ENCODE measurements at places on chromosomes 13 and 19.

DNA sequence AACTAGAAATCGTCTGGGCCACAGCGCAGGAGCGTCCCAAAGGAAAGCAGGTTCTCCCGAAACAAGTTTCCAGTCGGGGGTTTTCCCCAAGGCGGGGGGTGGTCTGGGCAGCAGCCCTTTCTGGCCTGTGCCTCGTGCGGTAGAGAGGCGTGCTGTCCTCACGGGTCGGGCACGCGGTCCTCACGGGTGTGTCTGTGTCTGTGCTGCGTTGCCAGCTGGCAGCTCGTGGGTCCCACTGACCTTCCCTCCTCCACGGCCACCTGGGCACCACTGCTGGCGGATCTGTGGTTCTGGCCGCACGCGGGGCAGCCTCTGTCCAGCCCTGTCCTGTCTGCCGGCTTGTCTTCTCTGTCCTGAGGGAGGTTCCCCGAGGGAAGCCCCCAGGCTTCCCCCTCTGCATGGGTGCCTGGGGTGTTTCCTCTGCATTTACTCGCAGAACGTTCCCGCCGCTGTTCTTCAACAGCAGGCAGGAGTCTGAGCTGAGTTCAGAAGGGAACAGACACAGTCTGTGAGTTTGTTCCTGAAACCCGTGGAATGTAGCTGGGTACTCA, 98.2 kb upstream of the MCF2L start:
- peak; percentile 67 for DNase-seq

DNA sequence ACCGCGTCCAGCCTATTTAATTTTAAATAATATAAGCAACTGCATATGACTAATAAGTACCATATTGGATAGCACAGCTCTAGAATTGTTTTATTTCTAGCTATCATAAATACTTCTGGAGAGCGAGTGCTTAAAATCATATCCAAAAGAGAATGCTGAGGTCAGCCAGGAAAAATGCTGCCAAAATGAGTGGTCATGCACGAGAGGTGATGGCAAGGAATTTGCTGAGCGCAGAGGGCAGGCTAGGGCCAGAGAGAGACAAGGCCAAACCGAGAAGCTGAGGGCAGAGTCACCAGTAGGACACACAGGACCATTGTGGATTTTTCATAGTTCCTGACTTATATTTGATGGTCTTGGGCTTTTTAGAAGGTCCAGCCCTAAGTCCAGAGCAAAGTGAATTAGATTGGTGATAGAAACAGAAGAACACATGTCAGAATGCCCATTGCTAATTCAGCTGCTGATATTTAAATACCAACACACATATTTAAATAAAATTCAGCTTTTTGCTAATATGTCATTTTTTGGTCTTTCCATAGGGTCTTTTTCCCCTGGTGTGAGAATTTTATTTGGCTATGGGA, 33.6 kb upstream of the UBL3 start:
- no peak for DNase-seq

- DNase-seq: no peak
Observed at GRCh38 chr13:47845981-47846380, 155.1 kb downstream of the SUCLA2 start.

- DNase-seq: peak; percentile 91
Observed at GRCh38 chr13:30870049-30870884, 35.8 kb upstream of the MEDAG start.

DNA sequence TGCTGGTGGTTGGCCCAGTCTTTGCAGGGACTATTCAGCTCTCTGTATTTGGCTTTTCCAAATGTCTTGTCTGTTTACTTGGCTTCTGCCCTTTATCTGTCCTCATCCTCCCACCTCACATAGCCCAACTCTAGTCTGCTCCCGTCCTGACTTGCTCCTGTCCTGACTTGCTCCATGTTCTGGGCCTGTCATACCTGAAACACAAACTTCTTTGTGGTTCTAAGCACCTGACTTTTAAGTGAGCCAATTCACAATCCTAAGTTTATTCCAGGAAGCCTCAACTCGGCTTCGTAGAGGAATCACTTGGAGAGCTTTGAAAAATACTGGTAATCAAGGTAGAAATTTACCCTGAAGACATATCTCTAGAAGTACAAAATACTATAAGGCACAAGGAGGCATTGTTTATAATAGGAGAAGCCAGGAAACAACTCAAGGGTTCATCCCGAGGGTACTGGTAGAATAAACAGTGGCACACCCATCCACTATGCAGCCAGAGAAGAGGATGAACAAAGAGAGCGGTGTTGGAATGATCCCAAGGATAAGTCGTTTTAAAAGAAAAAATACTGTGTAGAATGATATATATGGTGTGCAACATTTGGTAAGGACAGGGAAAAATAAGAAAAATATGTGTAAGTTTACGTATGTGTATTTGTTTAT, 284.5 kb downstream of the FGF14 start:
- DNase-seq: no peak

DNA sequence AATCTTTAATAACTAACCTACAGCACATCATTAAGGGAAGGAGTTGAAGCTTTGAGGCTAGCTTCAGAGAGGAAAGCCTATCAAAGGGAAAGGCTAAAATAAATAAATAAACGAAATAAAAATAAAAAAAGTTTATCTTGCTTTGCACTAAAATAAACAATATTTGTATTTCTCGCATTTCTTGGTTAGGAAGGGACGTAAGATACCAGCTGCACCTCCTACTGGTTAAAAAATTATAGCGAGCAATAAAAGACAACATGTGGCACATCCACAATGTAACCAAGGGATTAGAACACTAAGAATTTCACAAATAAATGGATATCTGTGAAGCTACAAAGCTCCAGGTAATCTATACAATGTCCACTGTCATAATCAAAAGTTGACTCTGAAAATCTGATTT, 194.5 kb downstream of the DACH1 start:
- no peak for DNase-seq

DNA sequence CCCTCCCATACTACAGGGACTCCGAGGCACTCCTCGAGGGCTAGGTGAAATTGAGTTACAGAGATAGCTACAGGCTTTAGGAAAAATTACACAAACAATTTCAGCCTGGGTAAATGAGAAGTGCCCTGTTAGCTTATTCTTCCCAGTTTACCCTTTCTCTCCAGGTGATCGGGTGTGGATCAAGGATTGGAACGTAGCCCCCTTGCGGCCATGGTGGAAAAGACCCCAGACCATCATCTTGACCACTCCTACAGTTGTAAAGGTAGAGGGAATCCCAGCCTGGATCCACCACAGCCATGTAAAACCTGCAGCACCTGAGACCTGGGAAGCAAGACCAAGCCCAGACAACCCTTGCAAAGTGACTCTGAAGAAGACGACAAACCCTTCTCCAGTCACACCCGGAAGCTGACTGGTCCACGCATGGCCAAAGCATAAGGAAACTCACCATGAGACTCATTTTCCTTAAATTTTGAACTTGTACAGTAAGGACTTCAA, 600.6 kb downstream of the UQCRFS1 start:
- no peak for DNase-seq

- no peak for DNase-seq
Observed at GRCh38 chr19:53871454-53871853, 3.8 kb downstream of the MYADM start.

DNA sequence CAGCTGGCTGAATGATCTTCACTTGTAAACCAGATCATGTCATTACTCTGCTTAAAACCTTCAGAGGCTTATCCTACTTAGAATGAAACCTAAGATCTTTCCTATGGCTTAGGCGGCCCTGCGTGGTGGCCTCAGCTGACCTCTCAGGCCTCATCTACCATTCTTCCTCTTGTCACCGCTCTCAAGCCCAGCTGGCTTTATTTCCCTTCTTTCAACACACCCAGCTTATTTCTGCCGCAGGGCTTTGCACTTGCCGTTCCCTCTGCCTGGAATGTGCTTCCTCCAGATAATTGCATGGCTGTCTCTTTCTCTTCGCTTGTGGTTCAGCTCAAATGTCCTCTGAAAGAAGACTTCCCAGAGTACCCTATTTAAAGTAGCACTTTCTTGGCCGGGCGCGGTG, 3.6 kb upstream of the ASF1B start:
- DNase-seq: no peak

- no peak for DNase-seq
Observed at GRCh38 chr13:102580552-102581169, 16.1 kb upstream of the TPP2 start.

DNA sequence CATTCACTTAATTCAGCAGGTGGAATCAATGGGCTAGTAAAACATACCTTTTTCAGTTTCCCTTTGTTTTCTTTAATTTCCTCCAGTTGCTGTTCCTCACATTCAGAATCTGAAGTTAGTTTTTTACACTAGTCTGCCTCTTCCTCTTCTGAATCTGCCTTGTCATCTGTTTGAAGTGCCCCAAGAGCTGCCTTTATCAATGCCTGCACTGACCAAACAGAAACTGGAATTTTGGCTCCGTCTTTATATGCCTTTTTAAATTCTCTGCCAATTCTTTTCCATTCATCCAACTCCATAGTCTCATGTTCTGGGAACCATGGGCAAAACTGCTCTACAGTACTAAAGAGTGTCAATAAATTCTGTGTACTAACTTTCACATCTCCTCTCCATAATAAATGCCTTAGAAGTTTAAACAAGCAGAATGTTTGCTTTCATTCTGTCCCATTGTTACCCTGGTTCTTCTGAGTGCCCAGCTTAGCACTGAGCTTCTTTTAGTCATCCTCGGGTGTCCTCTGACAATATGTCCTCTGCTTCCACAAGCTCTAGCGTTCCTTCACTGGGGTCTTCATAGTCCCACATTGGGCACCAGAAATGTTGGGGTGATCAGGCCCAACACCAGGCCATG, 154.2 kb downstream of the ZNF486 start:
- DNase-seq: no peak

DNA sequence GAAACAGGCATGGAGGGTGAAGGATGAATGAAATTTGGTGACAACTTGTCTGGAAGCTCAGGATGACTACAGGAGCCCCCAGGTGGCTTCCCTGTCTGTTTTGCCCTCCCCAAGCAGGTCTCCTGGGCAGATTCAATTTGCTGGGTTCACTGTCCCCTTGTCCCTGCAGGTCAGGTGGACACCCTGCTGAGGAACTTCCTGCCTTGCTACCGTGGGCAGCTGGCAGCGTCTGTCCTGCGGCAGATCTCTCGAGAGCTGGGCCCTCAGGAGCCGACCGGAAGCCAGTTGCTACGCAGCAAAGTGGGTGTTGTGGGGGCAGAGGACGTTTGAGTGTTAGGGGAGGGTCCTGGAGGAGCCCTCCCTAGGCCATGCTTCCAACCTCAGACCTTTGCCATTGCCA, 19.1 kb downstream of the PGLS start:
- DNase-seq: no peak

GRCh38 chr13:48411841-48412531, 927 bp downstream of the LPAR6 start:
- no peak for DNase-seq

DNA sequence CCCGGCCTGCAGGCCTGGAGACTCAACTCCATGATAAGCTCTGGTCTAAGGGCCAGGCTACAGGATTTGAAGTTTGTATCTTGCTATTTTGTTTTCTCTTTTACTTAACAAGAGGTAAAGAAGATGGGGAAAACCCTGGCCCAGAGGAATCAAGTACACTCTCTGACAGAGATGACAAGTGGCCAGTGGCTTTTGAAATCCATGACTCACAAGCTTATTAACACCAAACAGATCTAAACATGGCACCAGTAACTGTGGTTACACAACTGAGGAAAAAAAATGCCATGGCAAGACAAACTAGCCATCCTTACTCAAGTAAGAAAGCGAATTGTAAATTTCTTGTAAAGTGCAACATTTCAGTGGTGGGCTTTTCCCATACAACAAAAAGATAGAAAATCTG, 72.6 kb upstream of the SERTM1 start:
- no peak for DNase-seq

DNA sequence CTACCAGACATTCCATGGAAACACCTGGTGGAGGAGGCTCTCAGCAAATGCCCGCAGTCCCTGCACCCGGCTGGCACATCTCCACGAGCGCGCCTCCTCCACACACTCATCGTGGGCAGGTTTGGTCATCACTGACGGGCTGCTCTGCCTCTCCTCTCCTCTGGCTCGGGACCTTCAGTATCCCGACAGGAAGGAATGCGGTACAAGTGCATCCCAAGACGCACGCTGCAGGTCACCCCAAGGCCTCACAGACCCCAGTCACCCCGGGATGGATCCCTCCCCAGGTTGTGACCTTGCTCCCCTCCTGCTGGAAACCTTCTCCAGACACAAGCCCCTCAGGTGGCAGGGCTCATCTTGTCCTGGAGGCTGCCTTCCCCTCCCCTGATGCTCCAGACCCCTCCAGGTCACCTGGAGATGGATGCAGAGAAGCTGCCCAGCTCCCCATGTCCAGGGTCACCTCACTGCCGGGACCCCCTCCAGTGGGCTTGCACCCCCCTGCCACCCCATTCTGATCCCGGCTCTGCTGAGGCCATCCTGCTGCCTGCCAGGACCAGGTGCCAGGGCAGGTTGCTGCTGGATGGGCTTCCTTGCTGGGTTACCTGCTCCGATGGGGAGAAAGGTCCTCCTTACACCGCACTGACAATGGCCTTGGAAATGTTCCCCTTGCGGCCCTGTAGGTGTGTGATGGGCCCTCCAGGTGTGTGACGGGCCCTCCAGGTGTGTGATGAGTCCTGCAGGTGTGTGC, 29.9 kb downstream of the C13orf46 start:
- no peak for DNase-seq

DNA sequence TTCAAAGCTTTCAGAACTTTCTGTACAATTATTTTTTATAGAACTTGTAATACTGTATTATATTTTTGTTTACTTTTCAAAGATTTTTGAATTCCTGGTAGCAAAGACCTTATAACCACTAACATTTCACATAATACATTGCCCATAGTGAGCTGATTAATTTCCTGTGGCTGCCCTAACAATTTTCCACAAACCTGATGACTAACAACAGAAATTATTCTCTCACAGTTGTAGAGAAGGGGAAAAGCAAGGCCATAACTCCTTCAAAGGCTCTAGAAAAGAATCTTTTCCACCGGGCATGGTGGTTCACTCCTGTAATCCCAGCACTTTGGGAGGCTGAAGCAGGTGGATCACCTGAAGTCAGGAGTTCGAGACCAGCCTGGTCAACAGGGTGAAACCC, 19.1 kb downstream of the KLF12 start:
- no peak for DNase-seq

GRCh38 chr19:50794876-50795663, 4.9 kb downstream of the ACP4 start:
- DNase-seq: no peak

DNA sequence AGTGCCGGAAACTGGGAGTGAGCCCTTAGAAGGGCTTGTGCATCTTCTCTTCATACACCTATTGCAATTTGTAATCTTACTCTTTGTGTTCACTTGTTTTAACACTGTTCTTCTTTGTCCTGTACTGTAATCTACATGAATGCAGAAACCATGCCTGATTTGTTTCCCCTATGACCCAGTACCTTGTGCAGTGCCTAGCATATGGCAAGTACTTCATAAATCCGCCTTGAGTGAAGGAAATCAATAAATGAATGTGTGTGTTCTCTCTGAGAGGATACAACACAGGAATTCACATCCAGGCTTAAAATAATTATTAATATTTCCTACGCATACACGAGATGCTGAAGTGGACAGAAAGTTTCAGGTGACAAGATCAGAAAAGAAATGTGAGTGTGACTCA, 172.6 kb downstream of the GPC6 start:
- no peak for DNase-seq

- no peak for DNase-seq
Observed at GRCh38 chr19:34662919-34663318, 14.0 kb downstream of the SCGB2B2 start.

Data from mesenteric fat pad (tissue), 1 donor.